ENCODE measurements at places on chromosomes 12 and 14.

DNA sequence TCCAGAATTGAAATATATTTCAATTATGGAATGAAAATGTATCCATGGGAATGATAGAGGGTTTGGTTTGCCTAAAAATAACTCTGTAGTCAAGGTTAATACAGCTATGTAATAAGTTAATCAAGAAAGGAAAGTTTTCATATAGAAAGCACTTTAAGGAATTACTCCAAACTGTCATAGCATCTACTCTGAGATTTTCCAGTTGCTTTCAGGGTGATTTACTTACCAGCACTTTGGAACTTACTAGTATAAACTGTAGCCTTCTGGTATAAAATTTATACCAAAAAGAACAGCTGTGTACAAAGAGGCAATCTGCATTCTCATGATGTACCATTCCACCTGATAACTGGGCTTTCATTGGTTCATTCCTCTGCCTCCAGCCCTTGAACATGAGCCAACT lies 87.1 kb downstream of the ARF6 start:
- DNase-seq: no peak

GRCh38 chr14:46399049-46399448 lies 252.5 kb downstream of the RPL10L start:
- no peak for DNase-seq

DNA sequence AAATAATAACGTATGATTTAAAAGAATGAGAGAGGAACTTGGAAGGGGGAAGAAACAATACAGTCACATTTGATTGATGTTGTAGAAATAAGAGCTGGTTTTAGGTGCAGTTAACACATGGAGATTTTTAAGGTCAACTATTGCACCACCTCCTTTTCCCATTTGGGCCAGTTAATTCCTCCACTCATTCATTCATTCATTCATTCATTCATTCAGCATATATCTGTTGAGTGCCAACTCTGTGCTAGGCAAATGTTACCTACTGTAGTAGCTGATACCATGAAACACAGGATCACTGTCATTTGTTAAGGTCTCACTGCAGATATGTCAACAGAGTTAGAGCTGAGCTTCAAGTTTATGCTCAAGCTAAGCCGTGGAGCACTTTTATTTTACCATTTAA lies 115.7 kb upstream of the ARID2 start:
- no peak for DNase-seq

- DNase-seq: no peak
These were observed 27.5 kb upstream of the IRF2BPL start for GRCh38 chr14:77055981-77056380.

DNA sequence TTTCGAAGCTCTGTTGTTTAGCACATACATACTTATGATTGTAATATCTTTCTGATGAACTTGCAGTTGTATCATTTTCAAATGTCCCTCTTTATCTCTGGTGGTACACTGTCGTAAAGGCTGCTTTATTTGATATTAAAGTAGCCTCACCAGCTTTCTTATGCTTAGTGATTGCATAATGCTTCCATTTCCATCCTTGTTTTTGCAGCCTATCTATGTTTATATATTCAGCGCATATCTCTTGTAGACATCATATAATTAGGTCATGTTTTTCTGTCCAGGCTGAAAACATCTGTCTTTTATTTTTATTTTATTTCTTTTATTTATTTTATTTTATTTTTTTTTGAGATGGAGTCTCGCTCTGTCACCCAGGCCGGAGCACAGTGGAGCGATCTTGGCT lies 34.6 kb downstream of the ACAD10 start:
- no peak for DNase-seq

Measured in iPS-NIHi11 (cell line).